ENCODE measurements at places on chromosomes 5 and 9. TPM values are rescaled to one million over a fixed set of nuclear protein-coding genes. Genes with fewer than 3 reads are reported as not detected.

Gene IRX4
- total RNA-seq = 0.31 TPM

Gene APBB3
- total RNA-seq = 6.1 TPM

Gene LCN9
- total RNA-seq = 0.16 TPM

Gene ENTPD8
- 0.24 TPM for total RNA-seq

Gene SPATA6L
- total RNA-seq = 2.8 TPM

Gene MZB1
- total RNA-seq = not detected

Gene C6
- total RNA-seq = not detected

Gene TICAM2
- total RNA-seq = 1.6 TPM

Gene MGAT1
- 83.4 TPM for total RNA-seq

Gene FAM200C
- 1.6 TPM for total RNA-seq

Gene PCDH12
- 0.06 TPM for total RNA-seq

Gene SPATA31E1
- not detected for total RNA-seq

Gene FKTN
- total RNA-seq = 5.2 TPM

Gene ANKRD31
- 0.05 TPM for total RNA-seq

Gene KLHL3
- 0.44 TPM for total RNA-seq

Gene IL7R
- 0.36 TPM for total RNA-seq

Gene NR2F1
- total RNA-seq = 4.3 TPM

Gene IFNA6
- not detected for total RNA-seq

Gene SAPCD2
- 22.3 TPM for total RNA-seq

Gene MSANTD3
- 60.6 TPM for total RNA-seq

Gene ANKRD55
- total RNA-seq = not detected

Gene ANKRD20A1
- total RNA-seq = 0.51 TPM

Gene SLC36A2
- not detected for total RNA-seq

Gene LCN1
- 0.20 TPM for total RNA-seq

Gene TMEM215
- total RNA-seq = not detected

Gene ITK
- total RNA-seq = not detected

Gene SH3RF2
- total RNA-seq = 2.4 TPM

Gene KIF20A
- total RNA-seq = 39.4 TPM

Gene TMC1
- total RNA-seq = 0.03 TPM

Gene SLC6A7
- total RNA-seq = not detected

Gene ANKH
- total RNA-seq = 20.0 TPM

Gene MYOT
- total RNA-seq = not detected

Gene GABRA1
- total RNA-seq = not detected

Gene PLGRKT
- 22.4 TPM for total RNA-seq

Gene OR1J2
- total RNA-seq = not detected

Gene HACD4
- total RNA-seq = 0.96 TPM

All from A549 treated with Hydrocortisone at 1 μM for 4 hours (cell line).